K562 (cell line): ENCODE measurements at places on chromosomes 11 and 22.

GRCh38 chr11:120031156-120031555, 106.8 kb downstream of the TRIM29 start:
- no peak for DNase-seq

GRCh38 chr11:123051634-123052033, 10.3 kb downstream of the HSPA8 start:
- no peak for DNase-seq

GRCh38 chr11:85316967-85317366, 310.2 kb downstream of the DLG2 start:
- no peak for DNase-seq

DNA sequence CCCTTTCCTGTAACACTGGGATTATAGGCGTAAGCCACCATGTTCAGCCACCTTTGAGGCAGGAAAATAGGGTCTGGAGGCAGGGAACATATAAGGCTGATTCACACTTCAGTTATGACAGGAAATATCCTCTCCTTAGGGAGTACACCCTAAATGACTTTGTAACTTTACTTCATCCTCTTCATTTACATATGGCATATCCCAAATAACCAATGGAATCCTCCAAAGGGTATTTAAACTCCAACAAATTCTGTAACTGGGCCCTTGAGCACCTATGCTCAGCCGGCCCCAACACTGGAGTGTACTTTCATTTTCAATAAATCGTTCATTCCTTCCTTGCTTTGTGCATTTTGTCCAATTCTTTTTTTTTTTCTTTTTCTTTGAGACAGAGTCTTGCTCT, 1.6 kb upstream of the KAT5 start:
- no peak for DNase-seq

- no peak for DNase-seq
Measured at GRCh38 chr11:113980785-113981184, 5.9 kb downstream of the HTR3A start.

DNA sequence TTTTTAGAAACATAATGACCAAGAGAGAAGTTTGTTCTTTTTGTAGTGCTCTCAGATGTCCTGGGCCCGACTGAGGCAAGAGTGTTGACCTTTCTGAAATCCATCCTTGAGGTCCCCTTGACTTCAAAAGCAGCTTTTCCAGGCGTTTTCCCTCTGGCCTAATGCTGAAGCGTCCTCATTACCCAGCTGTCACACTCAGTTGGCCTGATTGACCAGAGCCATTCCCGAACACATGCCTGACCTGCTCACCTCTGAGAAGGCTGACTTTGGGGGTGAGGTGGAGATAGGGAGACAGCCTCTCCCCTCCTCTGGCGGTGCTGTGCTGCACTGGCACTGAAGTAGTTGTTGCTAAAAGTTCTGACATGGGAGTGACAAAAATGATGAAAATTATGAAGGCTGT, 66.9 kb downstream of the ALX4 start:
- DNase-seq: peak; percentile 16

- DNase-seq: no peak
Measured at GRCh38 chr11:94780432-94780831, 12.3 kb downstream of the AMOTL1 start.
